CD4-positive, alpha-beta T cell treated with Interleukin-12 subunit alpha and Interleukin-12 subunit beta, for 1 hour (primary cell): ENCODE measurements at places on chromosomes 4 and X.
A peak's percentile ranks its signal among the peaks of the same experiment; 100 is the strongest.

DNA sequence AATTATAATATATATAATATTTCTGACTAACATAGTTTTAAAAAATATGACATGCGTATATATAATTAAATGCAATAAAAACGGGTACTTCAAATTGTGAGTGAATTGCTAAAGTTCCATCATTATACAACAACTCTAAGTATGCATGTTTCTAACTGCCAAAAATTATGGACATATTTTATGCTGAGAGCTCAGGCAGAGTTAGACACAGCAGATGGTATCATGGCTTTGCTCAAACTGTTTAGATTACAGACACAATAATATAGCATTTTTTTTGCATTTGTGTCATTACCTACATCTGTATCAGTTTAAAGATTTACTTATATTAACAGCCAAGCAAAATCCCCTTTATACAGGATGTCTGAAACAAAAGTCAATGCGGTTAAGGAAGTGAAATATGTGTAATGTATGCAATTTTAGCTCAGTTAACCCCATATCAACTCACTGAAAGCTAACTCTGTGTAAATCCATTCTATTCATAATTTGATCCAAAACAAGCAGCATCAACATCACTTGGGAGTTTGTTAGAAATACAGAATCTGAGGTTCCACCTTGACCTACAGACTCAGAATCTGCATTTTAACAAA lies 119.1 kb upstream of the CNKSR2 start:
- no peak for DNase-seq

- no peak for DNase-seq
Measured at GRCh38 chr4:95256108-95256835, 292.5 kb downstream of the UNC5C start.

DNA sequence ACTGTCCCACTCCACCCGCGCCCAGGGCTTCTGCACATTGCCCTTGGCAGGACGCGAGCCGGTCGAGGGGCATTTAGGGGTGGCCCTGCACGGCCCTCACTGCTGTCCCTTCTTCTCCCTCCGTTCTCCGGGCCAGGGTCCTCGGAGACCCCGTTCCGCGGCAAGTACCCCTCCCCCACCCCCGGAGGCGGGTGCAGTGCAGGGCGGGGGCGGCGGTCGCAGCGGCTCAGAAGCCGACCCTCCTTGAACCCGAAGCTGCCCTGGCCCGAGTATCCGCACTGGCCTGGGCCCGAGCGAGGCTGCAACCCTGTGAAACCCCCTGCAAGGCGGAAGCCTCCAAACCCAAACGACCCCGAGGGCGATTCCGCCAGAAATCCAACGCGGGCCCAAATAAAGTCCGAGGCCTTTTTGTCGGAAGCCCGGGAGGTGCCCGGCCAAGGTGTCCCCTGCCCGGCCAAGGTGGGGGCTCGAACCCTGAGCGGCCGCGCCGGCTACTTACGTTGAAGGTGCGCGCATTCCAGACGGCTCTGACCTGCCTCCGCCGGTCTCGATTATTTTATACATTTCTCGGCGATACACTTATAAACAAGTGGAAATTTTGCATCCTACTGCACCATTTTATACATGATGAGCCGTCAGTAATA lies 53.1 kb upstream of the TMEM33 start:
- peak; percentile 3 for DNase-seq

GRCh38 chrX:45712067-45712466 lies 511.4 kb upstream of the DIPK2B start:
- DNase-seq = no peak

DNA sequence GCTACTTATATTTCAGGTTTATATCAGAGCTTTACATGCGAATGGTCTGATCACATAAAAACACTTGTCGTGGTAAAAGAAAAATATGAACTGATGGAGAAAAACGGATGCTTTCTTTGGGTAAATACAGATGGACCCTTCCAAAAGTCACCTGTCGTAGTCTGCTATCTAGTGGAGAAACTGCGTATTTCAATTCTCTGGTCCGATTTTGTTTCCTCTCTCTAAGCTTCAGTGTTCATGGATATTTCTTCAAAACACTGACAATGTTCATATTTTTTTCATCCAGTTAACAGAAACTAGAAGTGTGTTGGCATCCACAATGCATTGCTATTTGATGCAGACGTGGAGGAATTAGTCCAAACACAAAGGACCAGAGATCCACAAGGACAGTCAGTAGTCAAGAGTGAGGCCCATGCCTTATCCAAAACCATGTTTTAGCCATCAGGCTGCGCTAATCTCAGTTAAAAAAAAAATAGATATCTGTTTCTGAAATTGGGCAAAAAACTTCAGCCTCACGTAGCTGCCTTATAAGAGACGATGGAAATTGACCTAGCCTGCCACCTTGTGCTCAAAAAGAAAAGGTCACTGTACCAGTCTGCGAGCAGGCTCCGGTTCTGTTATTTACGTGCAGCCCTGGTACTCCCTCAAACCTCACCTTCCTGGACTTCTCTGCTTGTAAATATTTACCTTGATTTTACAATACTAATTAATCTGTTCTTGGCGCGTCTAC lies 16.0 kb downstream of the MEPE start:
- DNase-seq = peak; percentile 26

DNA sequence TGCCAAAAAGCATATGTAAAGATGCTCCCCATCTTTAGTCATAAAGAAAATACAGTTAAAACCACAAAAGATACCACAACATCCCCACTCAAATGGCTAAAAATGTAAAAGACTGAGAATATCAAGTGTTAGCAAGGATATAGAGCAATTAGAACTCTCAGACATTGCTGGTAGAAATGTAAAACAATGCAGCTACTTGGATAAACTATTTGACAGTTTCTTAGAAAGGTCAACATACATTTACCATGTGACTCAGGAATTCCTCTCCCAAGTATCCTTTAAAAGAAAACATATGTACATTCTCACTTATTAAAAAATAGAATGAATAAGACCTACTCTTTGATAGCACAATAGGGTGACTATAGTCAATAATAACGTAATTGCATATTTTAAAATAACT lies 173.7 kb downstream of the HNRNPD start:
- no peak for DNase-seq

GRCh38 chrX:78181307-78181706 lies 41.9 kb upstream of the TAF9B start:
- DNase-seq = no peak
